ENCODE measurements at places on chromosomes 4 and X. TPM values are rescaled to one million over a fixed set of nuclear protein-coding genes. Genes with fewer than 3 reads are reported as not detected.
A peak's percentile ranks its signal among the peaks of the same experiment; 100 is the strongest.

DNA sequence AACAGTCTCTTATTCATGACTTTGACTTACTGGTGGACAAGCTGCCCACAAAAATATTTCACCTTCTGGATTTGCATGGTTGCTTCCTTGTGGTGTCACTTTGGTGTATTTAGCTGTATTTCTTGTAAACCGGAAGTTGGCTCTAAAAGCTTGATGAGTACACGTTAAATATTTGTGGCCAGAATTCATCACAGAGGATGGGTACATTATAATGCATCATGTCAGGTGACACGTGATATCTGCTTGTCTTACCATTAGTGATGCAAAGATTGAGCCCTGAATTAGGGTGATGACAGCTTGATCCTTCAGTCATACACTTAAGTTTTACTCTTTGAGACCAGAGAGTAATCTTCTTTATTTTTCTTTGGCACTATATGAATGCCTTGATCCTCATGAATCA, 188.3 kb upstream of the RPS6KA3 start:
- DNase-seq: no peak

DNA sequence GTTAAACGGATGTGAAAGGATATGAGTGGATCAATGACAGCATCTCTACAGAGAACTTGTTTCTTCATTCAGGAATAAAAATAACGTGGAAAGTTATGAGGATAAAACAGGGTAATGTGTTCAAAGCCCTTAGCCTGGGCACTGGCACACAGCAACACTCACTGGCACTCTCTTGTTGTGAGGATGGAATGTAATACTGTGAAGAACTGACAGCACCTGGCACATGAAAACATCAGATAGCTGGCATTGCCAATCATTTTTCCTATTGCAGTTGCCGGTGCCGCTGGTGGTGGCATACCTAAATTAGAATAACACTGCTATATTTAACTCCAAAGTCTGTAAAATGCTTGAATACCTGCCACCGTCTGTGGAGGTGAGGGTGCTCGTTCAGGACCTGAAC, 1061.2 kb downstream of the DMD start:
- no peak for DNase-seq

GRCh38 chr4:76214177-76214675, 602 bp upstream of the SCARB2 start:
- DNase-seq: no peak

DNA sequence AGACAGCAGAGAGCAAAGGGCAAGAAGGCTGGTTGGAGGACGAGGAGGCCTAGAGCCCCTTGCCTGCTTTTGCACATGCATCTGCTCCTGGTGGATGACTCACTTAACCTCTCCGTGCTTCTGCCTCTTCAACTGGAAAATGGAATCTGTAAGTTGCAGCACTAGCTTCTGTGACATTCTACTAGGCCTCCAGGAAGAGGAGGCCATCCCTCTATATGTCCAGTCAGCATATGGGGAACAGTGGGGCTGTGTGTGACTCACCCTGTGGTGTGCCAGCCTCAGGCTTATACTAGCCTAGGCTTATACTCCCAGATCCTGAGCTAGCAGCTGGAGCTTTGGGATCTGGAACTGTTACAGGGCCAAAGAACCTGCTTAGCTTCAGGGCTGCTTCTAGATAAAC, 36.0 kb downstream of the RTL9 start:
- no peak for DNase-seq

- peak; percentile 4 for DNase-seq
These were observed 19.0 kb upstream of the MAGEB2 start for GRCh38 chrX:30196322-30196721.

GRCh38 chr4:143743591-143743990, 43.1 kb upstream of the FREM3 start:
- no peak for DNase-seq

DNA sequence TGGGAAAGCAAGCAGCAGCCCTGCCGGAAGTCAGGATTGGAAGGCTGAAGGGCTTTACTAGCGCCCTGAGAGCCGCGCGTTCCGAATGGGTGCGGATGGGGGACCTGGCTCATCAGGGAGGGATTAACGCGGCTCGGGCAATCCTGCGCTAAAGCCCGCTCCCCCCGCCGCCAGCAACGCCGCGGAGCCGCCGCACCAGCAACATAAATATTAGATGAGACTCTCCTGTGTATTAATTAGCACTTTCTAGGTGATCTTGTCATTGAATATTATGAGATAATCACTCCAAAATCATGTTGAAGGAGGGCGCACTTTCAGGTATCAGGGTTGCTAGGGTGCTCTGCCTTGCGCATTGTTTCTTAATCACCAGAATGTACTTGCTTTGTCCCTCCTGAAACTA, 357.2 kb upstream of the FAM241A start:
- no peak for DNase-seq

- DNase-seq: no peak
These were observed 930.7 kb upstream of the HS3ST1 start for GRCh38 chr4:12359420-12359819.

DNA sequence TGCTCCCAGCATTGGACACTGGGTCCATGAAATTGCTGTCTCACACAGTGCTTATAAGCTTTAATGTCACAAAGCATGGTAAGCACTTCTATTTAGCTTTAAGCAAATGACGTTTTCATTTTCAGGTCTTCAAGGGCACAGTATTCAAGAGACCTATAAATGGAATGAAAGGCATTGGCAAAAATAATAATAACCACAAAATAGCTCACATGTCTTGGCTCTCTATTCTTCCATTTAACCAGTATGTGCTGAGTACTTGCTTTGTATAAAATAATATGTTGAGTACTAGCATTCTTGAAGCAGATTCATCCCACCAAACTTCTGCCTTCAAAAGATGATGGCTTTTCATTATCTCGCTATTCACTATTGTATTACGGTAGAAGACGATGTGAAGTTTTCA, 203.0 kb downstream of the ADAMTS3 start:
- DNase-seq: no peak

DNA sequence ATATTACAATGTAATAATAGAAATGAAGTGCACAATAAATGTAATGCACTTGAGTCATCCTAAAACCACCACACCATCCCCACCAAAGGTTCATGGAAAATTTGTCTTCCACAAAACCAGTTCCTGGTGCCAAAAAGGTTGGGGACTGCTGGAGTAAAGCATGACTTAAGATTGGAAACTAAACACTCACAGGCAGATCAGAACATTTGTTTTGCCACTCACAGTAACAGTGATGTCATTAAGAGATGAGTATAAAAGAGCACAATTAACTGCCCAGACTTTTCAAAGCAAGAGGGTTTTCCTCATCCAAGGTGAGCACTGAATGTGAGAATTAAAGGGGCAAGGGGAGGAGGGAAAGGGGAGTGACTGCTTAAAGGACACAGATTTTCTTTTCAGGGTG, 35.6 kb downstream of the MAP7D3 start:
- no peak for DNase-seq

GRCh38 chrX:39477031-39477761, 620.6 kb downstream of the BCOR start:
- no peak for DNase-seq

DNA sequence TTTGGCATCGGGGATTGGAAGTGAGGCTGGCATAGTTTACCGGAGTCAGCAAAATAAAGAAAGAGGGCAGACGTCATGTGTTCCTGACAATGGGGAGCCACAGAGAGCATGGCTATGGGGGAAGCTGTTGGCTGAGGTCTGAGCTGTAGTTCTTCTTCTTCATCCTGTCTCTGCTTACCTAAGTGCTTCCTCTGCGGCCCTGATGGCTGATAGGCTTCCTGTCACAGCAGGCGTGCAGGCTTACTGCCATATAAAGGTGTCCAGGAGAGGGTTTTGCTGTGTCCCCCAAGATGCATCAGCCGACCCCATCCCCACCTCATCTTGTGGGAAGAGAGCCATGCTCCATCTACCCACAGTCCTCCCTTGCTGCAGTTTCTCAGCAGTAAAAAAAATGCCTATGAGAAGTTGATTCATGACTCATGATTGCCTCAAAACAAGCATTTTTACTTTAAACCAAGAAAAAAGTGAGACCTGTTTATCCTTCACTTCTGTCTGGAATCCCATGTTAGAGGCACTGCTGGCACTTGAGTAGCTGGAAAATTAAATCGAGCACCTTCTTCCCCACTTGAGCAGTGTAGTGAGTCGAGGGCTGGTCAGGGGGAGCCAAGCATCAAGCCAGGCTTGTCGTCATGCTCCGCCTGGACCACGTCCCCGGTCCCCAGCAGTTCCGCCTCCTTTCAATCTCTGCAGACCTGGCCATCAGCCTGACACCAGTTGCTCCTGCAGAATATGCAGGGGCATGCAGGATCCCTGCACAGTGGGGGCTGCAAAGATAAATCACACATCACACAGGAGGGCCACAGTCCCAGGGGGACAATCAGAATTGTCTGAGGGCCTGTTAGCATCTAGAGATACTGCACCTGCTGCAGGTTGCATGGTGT, 237.8 kb downstream of the EVC2 start:
- no peak for DNase-seq

DNA sequence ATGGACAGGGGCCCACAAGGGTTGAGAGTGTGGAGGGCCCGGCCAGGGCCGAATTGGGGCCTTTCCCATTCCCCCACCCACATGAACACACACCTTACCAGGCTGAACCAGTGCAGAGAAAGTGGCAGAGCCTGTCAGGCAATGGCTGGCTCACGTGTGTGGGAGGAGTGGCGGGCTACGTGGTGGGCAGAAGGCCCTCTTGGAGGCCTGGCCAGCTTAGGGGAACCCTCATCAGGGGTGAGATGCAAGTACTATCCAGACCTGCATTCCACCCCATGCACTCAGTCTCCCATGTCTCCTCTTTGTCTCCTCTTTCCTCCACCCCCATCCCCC, 965 bp downstream of the TCEAL4 start:
- peak; percentile 19 for DNase-seq

Gene FAM9C
- total RNA-seq: not detected

Gene FLNA
- total RNA-seq: 545 TPM

Gene GAGE12F
- total RNA-seq: not detected

Gene TBC1D14
- total RNA-seq: 110 TPM

Gene PDLIM5
- total RNA-seq: 92.5 TPM

Gene TEX11
- not detected for total RNA-seq
